Endothelial cell (in vitro differentiated cells): ENCODE measurements at places on chromosomes 5 and 9.
A peak's percentile ranks its signal among the peaks of the same experiment; 100 is the strongest.

- no peak for DNase-seq
These were observed 6.3 kb downstream of the MTREX start for GRCh38 chr5:55313870-55314617.

- no peak for DNase-seq
These were observed 14.7 kb downstream of the PBX3 start for GRCh38 chr9:125761676-125762450.

GRCh38 chr5:74274326-74274725, 366.2 kb downstream of the ENC1 start:
- DNase-seq: no peak

- peak; percentile 52 for DNase-seq
These were observed 3.0 kb downstream of the C8G start for GRCh38 chr9:136947955-136948510.

DNA sequence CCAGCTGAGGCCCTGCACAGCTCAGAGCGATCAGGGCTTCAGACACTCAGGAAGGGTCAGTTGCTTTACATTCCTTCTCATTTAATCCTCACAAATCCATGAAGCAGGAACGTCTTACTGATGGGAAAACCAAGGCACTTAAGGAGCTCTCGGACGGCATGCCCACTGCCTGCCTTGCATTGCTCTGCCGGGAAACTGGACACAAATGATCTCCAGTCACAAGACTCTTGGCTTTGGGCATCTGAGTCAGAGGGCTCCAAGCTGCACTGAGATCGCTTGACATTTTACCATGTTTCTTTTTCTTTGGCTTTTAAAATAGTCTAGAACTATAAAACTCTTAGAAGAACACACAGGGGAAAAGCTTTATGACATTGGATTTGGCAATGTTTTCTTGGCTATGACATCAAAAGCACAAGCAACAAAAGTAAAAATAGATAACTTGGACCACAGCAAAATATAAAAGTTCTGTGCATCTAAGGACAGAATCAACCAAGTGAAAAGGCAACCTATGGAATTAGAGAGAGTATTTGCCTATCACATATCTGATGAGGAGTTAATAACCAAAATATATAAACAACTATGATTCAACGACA, 43.6 kb upstream of the HRH2 start:
- no peak for DNase-seq

DNA sequence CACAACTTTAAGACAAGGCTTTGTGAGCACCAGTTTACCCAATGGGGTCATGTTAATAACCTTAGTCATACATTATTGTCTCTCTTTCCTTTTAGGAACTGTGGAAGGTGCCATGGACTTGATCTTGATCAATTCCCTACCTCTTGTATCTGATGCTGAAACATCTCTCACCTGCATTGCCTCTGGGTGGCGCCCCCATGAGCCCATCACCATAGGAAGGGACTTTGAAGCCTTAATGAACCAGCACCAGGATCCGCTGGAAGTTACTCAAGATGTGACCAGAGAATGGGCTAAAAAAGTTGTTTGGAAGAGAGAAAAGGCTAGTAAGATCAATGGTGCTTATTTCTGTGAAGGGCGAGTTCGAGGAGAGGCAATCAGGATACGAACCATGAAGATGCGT, 48.7 kb downstream of the TEK start:
- no peak for DNase-seq

- no peak for DNase-seq
These were observed 65.3 kb upstream of the TGFBR1 start for GRCh38 chr9:99039505-99040182.

DNA sequence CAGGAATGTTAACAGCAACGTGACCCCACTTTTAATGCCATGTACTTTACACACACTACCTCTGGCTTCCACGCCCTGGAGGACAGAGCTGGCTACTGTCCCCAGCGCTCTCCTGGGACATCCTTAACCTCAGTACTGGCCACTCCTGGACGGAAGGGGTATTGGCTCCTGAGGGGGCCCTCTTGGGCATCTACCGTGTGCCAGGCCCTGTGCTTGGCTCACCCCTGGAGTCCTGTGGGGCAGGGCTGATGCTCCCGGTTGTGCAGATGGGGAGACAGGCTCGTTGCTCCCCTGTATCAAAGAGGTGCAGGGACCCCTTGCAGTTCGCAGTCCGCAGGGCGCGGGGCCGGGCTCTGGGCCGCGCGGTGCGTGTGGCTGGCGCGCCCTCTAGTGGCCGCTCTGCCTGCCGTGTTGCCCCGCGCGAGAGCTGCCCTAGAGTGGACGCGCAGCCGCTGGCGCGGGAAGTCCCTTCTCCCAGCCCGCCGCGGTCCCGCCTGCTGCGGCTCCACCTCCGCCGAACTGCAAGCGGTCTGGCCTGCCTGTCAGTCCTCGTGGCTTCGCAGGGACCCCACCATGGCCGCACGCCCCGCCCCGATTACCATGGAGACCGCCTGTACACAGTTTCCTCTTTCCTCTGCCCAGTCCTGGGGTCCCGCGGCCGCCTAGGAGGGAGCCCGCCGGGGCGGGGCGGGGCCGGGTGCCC, at the start of gene WDR38:
Gene WDR38, plus strand, starts transcription at position 632 of the 703 bp plus-strand sequence. CDS start 72 bp downstream, outside the sequence.
- peak; percentile 70 for DNase-seq

DNA sequence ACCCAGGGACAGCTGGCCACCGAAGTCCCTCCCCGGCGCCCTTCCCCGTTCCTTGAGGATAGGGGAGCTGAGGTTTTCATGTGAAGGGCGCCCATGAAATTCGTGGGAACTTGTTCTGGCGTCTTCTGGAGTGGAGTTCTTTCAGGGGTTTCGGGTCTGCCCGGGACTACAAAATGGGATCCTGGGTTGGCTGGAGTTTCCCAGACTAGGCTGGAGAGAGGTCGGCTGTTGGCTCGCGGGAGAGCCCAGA, 3.6 kb upstream of the RGMB start:
- peak; percentile 40 for DNase-seq

DNA sequence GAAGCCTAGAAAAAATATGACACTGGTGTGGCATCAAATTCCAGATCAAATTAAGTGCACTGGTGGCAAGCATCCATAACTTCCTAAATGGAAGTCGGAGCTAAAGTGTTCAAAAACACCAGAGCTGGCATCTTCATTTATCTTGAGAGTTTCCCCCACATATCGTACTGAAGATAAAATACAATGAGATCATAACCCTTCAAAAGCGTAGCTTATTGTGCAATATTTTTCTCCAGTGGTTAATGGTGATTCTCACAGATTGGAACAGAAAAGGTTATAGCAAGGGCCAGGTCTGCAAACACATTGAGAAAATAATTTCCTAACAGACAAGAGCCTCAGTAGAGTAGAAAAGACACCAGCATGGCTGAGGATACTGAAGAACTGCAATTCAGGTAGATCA, 147.6 kb downstream of the SEMA5A start:
- DNase-seq: no peak

DNA sequence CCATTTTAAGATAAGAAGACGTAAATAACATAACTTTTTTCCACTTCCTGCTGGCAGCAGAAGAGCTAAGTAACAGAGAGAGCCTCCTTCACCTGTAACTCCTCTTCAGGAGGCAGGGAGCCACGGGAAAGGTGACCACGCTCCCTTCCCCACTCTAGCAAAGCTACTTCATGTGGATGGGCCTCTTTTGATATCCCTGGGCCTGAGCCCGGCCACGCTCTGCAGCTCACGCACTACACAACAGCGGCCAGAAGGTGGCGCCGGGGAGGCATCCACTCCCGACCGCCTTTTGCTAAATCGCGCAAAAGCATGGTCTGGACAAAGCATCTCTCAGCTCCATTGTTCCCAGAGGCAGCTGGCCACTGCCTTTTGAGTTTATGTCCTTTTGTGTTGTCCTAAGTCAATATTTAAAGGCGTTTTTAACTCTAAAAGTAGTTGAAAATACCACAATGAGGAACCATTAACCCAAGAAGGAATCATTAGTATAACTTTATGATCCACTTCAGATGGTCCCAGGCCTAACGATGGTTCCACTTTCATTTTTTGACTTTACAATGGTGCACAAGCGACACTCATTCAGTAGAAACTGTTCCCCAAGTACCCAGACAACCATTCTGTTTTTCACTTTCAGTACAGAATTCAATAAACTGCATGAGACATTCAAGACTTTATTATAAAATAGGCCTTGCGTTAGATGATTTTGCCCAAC, 23.6 kb downstream of the CMBL start:
- peak; percentile 91 for DNase-seq

DNA sequence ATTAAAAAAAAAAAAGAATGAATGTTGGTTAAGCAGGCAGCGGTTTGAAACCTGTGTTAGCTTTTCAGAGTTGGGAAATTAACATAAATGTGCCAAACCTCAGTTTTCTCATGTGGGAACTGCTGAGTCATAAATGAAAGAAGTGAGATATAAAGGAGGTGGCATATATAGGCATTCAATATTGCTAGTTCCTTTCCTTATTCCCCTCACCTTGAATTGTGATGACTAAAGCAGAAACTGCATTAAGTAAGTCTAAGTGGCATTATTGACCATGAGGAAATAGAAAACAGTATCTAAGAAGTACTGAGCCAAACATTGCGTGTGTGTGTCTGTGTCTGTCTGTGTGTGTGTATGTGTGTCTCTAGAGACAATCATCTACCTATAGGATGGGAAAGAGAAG, 691.2 kb downstream of the TLR4 start:
- no peak for DNase-seq

DNA sequence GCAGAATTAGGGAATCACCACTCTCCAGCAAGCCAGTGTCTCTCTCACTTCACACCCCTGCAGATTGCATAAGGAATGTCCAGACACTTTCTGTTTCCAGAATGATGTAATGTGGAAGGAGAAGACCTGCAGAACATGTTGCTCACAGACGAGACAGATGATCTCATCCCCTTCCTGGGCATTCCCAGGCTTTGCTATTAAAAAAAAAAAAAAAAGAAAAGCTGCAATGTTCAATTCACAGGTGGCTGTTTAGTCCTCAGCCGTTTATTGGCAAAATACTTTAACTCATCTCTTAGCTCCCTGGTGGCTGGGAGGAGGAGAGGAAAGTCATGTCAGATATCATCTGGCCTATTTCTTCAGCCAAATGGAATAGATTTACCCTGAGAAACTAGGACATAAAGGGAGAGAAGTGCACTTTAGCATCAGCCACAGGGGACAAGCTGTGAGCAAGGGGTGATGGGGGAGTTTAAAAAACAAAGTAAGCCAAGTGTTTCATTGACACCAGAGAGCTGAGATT, 95.9 kb upstream of the TNC start:
- no peak for DNase-seq

DNA sequence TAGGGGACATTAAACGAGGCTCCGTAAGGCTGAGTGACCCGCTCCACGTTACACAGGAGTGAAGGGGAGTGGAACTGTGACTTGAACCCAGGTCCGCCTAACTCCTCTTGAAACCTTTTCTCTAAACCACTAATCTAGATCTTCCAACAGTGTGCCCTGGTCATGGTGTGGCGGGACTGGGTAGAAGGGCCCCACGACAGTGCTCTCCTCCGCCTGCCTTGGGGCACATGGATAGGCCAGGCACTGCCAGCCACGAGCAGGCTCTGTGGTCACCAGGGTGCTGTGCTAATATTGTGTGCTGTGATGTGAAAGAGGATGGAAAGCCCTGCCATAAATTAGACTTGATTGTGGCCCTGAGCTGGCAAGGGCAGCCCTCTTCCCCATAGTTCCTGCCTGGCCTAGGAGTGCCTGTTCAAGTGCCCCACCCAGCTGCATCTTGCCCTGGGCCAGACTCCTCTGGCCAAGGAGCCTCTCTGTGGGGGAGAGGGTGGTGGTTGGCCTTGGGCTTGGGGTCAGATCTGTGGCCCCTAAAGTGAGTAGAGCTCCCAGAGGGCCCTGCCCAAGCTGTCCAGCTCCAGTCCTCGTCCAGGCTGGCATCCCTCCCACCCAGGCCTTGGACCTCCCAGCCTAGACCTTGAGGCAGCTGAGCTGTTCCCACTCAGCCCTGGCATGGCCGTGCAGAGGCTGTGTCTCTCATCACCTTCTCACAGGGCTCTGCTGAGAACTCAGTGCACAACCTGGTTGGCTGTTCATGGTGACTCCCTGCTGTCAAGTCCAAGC, 67.8 kb upstream of the TBC1D2 start:
- DNase-seq: no peak

DNA sequence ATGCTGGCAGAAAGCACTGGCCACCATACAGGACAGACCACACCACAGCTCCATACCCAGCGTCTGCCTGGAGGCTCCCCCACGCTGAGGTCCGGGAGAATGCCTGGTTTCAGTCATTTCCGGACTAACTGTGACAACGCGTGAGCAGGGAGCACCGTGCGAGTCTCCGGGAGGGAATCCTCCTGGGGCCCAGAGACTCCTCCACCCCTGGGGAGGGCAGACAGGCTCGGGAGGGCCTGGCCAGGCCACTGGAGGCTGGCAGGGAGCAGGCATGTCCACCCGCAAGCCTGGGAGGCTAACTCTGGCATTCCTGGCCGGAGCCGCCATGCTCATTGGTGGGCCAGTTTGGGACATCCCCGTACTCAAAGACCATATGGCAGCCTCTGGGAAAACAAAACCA, 6.5 kb downstream of the BRD3OS start:
- no peak for DNase-seq

DNA sequence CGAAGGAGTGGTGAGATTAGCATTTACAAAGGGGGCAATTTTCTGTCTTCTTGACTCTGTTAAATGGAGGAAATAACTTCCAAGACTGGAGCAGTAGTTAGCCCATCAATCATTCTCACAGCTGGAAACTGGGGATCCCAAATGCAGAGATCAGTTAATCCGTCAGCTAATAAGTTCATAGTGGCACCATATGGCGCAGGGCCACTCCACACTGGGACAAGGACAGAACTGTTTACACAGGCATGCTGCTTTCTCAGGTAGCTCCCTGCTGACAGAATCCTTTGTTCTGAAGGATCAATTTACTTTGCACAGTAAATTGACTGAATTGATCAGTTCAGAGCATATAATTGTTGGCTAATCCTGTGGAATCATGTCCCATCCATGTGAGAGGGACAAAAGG, 395.7 kb downstream of the TMEM161B start:
- DNase-seq: no peak

DNA sequence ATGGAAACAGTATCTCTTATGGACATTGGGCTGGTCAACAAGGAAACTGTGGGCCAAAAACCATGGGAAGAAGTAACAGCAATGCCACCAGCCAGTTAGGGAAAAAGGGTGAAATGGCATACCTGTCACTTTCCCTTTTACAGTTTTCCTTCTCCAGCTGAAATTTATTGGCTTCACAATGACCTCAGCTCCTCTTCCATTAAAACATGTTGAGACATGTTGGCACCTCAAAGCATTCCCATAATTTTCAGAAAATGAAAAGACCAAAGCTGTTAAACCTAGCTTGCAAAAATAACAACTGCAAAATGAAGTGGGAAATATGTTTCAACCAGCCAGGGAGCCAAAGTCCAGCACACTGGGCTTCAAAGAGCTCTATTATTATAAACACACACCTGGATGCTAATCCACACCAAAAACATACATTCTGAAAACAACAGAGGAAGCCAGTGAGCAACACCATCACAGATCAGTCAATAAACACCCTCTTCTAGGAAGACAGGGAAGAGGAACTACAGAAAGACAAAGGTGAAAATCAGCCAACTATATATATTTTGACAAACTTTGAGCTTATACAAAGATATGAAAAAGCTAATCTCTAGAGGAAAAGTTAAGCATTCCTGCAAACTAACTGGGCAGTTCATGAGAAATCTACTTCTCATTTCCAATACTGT, 78.4 kb upstream of the PTGER4 start:
- no peak for DNase-seq

GRCh38 chr5:138354387-138354786, 1.9 kb downstream of the KDM3B start:
- DNase-seq: no peak
